Hindlimb muscle (tissue), 1 donor: ENCODE measurements at places on chromosomes 3 and 15.

- DNase-seq, result no peak
Observed at GRCh38 chr3:62371720-62372591, 1.4 kb downstream of the FEZF2 start.

DNA sequence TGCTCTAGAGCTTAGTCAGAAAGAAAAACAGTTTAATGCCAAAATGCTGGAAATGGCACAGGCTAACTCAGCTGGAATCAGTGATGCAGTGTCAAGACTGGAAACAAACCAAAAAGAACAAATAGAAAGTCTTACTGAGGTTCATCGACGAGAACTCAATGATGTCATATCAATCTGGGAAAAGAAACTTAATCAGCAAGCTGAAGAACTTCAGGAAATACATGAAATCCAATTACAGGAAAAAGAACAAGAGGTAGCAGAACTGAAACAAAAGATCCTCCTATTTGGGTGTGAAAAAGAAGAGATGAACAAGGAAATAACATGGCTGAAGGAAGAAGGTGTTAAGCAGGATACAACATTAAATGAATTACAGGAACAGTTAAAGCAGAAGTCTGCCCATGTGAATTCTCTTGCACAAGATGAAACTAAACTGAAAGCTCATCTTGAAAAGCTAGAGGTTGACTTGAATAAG lies 150.5 kb upstream of the LRRFIP2 start:
- DNase-seq, result no peak

DNA sequence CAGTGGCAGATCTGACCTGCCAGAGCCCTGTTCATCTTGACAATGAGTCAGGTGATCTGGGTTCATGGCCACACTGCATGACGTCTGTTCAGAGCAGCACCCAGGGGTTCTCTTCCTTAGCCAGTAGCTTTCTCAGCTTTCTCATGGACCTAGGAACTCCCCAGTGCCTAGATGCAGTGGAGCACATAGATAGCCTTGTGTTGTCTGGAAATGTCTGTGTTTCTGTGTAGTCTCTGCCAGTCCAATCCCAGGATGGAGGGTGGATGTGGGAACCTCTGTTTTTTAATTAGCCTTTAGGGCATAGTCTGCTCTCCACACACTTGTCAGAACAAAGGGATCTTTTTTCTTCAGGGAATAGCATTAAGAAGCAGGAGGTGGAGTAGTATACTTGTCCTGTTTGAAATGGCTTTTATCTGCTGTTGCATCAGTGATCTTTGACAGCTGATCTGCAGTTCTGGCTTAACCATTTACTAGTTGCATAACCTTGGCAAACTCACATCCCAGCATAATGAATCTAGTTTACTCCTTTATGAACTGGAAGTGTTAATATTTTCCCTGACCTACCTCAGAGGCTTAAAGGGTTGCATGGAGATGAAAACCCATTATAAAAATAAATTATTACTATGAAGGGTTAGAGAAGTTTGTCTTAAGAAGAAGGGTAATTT lies 16.1 kb upstream of the CACNA1D start:
- DNase-seq, result no peak

GRCh38 chr15:95470997-95471689 lies 859.4 kb upstream of the NR2F2 start:
- no peak for DNase-seq

DNA sequence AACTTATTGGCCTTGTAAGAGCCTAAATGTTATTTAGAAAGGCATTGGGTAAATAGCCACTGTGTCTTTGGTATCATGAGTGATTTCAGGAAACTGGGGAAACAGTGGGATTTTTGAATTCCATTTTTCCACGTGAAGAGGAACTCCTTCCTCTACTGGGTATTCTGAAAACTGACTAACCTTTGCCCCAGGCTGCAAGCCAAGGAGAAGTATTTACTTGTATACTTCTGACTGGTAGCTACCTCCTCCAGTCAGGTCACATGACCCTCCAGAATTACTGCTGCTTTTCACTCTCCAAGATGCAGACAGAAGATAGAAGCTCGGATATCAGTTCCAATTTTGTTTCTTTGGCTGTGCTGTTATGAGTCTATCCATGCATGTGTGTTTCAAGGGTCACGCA lies 50.9 kb upstream of the MAP3K13 start:
- no peak for DNase-seq

DNA sequence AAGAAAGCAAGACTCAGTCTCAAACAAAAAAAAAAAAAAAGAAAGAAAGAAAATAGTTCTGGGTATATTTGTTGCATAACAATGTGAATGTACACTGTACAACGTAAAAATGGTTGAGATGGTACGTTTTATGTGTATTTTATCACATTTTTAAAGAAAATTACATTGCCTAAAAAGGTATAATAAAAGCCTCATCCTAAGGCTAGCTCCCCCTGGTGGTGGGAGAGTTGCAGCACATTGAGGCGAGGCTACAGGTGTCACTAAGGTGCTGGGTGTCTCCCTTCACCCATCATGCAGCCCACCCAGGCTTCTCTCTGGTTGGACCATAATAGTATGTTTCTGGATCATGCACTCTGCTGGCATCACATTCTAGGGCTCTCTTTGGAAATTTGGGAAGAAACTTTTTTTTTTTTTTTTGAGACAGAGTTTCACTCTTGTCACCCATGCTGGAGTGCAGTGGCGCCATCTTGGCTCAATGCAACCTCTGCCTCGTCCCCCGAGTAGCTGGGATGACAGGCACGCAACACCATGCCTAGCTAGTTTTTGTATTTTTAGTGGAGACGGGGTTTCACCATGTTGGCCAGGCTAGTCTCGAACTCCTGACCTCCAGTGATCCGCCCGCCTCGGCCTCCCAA lies 12.4 kb upstream of the RAB11A start:
- no peak for DNase-seq

- no peak for DNase-seq
Observed at GRCh38 chr3:139559541-139559940, 20.0 kb upstream of the RBP1 start.

DNA sequence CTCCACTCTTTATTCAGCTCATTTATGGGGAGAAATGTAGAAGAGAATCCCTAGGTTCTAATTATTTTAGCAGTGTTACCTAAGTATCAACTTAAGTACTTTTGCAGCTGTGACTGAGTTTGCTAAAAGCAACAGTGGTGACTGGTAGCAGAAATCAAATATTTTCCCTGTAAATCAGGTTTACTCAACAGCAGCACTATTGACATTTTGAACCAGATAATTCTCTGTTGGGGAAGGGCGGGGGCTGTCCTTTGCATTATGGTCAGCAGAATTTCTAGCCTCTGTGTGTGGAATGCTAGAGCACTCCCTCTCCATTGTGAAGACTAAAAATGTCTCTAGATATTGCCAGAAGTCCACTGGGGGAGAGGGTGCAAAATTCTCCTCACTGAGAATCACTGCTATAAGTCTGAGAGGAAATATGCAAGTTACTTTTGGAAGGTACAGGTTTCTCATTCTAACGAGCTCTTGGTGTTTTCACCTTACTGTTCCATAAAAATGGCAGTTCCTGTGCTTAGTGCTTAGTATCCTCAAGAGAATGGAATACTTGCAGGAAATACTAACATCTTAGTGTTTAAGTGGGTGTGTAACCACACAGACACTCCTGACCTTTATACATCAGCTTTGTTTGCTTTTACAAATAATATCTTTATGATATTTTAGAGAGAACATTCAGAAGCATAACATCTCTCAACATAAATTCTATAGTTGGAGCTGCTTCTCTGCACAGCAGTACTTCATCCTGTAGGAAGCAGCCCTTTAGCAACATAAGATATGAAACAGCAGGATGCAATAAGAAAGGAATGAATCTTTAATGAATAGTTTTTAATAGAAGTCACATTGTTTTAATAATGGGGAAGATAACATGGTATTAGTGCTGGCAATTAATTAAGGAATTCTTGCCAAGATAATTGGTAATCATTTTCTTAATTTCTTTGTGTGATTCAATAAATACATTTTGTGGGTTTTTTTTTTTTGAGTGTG lies 246.5 kb upstream of the GOLIM4 start:
- DNase-seq, result no peak

DNA sequence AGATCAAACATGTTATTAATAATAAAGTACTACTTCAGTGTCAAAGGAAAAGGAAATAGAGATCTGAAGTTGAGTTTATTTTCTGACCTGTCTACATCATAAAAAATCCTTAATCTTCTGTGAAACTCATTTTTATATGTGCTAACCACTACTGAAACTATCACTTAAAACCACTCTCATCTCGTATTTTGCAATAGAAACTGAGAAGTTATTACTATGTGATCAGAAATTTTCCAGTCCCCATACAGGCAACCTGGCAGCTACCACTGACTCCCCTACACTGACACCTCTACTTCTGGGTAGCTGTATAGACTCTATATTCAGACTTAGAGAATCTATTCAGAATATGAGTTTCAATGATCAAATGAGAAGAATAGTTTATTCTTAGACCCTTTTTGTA lies 8.3 kb downstream of the HDGFL3 start:
- DNase-seq, result no peak

DNA sequence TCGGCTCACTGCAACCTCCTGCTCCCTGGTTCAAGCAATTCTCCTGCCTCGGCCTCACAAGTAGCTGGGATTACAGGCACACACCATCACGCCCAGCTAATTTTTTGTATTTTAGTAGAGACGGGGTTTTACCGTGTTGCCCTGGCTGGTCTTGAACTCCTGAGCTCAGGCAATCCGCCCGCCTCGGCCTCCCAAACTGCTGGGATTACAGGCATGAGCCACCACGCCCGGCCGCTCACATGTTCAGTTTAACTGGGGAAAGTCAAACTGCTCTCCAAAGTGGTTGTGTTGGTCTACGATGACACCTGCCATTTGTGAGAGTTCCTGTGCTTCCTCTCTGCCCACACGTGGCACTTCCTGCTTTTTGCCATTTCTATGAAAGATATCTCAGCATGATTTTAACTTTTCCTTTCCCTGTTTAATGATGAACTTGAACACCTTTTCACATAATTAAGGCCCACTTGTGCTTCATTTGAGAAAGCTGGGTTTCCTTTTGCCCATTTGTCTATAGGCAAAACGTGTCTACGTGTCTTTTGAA lies 877 bp upstream of the GP5 start:
- no peak for DNase-seq

GRCh38 chr15:62644889-62645742 lies 397.4 kb upstream of the TPM1 start:
- peak; percentile 33 for DNase-seq

- DNase-seq, result no peak
Observed at GRCh38 chr3:96017556-96017955, 796.8 kb upstream of the EPHA6 start.

DNA sequence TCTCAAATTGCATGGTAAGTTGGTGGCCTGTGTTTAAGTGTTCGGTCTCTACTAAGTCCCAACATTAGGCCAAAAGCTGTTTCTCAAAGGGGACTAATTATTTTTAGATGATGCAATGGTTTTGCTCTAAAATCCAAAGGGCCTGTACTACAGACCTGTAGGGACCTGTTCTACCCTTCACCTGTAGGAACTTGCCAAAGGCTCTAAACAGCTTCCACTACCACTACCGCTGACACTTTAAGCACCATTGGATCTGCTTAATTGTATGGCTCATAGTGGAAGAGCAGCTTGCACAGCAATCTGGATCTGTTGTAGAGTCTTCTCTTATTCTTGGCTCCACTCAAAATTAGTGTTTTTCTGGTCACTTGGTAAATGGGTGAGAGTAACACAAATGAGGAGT lies 346.8 kb downstream of the EPHA6 start:
- no peak for DNase-seq

DNA sequence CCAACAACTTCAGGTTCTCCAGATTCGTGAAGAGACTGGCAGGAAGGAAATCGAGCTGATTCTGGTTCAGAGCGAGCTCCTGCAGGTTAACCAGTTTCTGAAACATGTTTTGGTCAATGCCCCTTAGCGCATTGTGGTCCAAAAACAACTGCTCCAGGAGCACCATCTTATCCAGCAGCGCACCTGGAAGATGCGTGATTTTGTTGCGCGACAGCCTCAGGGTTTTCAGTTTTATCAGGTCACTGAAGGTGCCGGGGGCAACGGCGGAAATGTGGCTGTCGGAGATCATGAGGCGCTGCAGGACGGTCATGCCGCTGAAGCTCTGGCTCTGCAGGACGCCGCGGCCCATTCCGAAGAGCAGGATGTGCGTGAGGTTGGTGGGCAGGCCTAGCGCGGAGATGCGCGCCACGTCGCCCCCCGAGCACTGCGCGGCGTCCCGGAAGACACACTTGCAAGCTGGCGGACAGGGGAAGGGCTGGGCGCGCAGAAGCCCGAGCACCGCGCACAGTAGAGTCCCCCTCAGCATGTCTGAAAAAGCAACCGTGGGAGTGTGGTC lies 1.2 kb downstream of the GP5 start:
- peak; percentile 42 for DNase-seq
